Colonic mucosa (tissue), 4 donors: ENCODE measurements at places on chromosomes 3 and 15. TPM values are rescaled to one million over a fixed set of nuclear protein-coding genes. Genes with fewer than 3 reads are reported as not detected.

DNA sequence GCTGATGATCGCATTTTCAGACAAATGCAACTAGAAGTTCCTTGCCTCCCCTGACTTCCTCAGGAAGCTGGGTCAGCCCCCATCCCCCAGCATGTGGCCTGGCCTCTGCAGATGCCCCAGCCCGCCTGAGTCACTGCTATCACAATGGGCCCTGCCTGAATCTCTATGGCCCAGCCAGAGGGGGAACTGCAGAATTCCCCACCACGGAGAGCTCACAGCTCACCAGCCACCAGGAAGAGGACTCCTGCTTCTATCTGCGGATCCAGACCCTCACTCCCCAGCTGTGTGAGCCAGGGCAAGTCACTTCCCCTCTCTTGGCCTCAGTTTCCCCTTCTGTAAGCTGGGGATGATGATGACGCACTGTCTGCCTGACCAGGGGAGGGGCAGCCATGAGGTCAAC, 6.9 kb downstream of the PLXND1 start:
- no peaks in the 10 kb centered on the region for H3K4me1 ChIP-seq
- peaks cover 4% of the 10 kb centered on the region for H3K27me3 ChIP-seq
- no peaks in the 10 kb centered on the region for H3K36me3 ChIP-seq
- no peak overlapping the region for H3K4me3 ChIP-seq
- DNase-seq: no peak
- peak overlapping the region; percentile 41 for H3K27ac ChIP-seq

The EOMES gene
- total RNA-seq: not detected

The MYZAP gene
- 12.2 TPM for total RNA-seq

DNA sequence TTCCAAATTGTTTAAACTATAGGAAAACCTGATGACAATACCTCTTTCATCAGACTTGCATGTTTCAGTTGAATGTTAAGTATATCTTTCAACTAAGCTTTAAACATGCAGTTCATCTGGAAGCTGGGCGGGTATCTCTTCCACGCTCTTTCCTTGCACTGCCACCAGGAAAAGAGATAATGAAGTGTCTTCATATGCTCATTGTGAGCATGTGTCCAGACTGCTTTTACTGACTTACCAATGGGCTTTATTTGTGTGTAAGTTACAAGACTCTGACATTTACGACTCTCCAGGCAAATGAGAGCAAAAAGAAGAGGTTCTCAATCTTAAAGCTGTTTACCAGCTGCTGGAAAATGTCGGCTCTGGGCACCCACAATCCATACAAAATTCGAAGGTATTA, 52.8 kb downstream of the TMEM212 start:
- no peaks in the 10 kb centered on the region for H3K27me3 ChIP-seq
- H3K4me3 ChIP-seq: no peak overlapping the region
- H3K4me1 ChIP-seq: no peaks in the 10 kb centered on the region

DNA sequence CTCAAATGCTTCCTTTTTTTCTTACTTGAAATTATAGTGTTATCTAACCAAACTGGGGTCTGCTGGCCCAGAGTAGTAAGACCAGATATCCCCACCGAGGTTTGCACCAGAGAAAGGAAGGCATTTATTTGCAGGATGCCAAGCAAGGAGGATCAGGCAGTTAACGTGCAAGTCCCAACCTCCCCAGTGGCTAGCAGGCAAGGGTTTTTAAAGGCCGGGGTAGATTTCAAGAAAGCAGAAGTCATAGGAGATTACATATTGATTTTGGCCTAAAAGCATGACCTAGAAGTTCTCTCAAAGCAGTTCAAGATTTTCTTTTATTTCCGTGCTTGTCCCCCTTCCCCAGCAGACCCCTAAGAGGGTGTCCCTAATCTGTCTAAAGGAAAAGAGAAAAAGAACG, 32.8 kb upstream of the STRIT1 start:
- no peaks in the 10 kb centered on the region for H3K27me3 ChIP-seq
- H3K27ac ChIP-seq: no peak overlapping the region
- no peaks in the 10 kb centered on the region for H3K36me3 ChIP-seq
- H3K4me3 ChIP-seq: no peak overlapping the region
- no peak for DNase-seq
- H3K4me1 ChIP-seq: no peaks in the 10 kb centered on the region
